ENCODE measurements at places on chromosomes 7 and 10. TPM values are rescaled to one million over a fixed set of nuclear protein-coding genes. Genes with fewer than 3 reads are reported as not detected.

GRCh38 chr10:103884681-103885139, 29.3 kb upstream of the SH3PXD2A start:
- peaks cover 64% of the 10 kb centered on the region for H3K36me3 ChIP-seq
- no peak overlapping the region for H3K4me3 ChIP-seq
- no peaks in the 10 kb centered on the region for H3K27me3 ChIP-seq
- H3K4me1 ChIP-seq: peaks cover 21% of the 10 kb centered on the region
- no peak overlapping the region for H3K27ac ChIP-seq
- DNase-seq: no peak

- no peaks in the 10 kb centered on the region for H3K4me1 ChIP-seq
- DNase-seq: no peak
- H3K27ac ChIP-seq: no peak overlapping the region
- H3K4me3 ChIP-seq: no peak overlapping the region
- H3K27me3 ChIP-seq: no peaks in the 10 kb centered on the region
- no peaks in the 10 kb centered on the region for H3K36me3 ChIP-seq
Measured at GRCh38 chr7:4479367-4480039, 202.6 kb upstream of the FOXK1 start.

The VWA2 gene
- 15.5 TPM for total RNA-seq

The DOCK4 gene
- total RNA-seq: 100 TPM

The PAPOLB gene
- total RNA-seq: 0.38 TPM

GRCh38 chr10:3323865-3324498, 151.4 kb upstream of the PITRM1 start:
- H3K4me1 ChIP-seq: no peaks in the 10 kb centered on the region
- no peak overlapping the region for H3K27ac ChIP-seq

The SSC4D gene
- 1.1 TPM for total RNA-seq

- no peaks in the 10 kb centered on the region for H3K36me3 ChIP-seq
- no peaks in the 10 kb centered on the region for H3K4me1 ChIP-seq
- H3K27me3 ChIP-seq: no peaks in the 10 kb centered on the region
- H3K4me3 ChIP-seq: no peak overlapping the region
- no peak for DNase-seq
- H3K27ac ChIP-seq: no peak overlapping the region
Measured at GRCh38 chr7:118350260-118350659, 125.8 kb downstream of the ANKRD7 start.

The FAM241B gene
- 5.2 TPM for total RNA-seq

DNA sequence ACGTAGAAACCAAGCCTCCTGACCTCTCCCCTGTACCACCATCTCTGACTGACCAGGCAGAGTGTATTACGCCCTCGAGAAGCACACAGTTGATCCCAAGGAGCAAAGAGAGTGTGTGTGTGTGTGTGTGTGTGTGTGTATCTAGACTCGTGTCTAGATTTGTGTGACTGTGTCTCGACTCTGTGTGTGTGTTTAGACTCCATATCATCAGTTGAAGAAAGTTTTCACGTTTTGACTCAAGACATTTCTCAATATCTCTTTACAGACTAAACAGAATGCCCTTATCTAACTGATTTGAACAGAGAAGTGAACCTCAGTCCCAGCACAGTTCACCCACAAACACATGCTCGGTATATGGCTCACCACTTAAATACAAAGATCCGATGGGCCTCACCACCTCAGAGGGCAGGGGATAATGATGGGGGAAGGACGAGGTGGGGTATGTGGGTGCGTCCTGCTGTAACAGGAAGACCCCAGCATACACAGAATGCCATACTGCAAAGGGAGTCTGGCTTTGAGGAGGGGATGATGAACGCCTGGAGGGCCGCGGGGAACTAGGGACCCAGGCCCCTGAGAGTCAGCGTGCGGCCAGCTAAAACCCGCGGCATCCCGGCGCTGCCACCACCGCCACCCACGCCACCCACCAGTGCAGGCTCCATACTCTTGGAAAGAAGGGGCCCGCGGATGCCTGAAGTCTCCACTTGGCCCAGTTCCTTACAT, 780 bp downstream of the ALDH18A1 start:
- H3K36me3 ChIP-seq: peaks cover 17% of the 10 kb centered on the region
- peaks cover 3% of the 10 kb centered on the region for H3K4me1 ChIP-seq
- no peaks in the 10 kb centered on the region for H3K27me3 ChIP-seq

- no peak overlapping the region for H3K27ac ChIP-seq
- H3K4me1 ChIP-seq: no peaks in the 10 kb centered on the region
- no peaks in the 10 kb centered on the region for H3K36me3 ChIP-seq
- H3K4me3 ChIP-seq: no peak overlapping the region
- DNase-seq: no peak
Measured at GRCh38 chr7:34739651-34740300, 81.8 kb downstream of the NPSR1 start.
